ENCODE measurements at places on chromosomes 16 and 17.
A peak's percentile ranks its signal among the peaks of the same experiment; 100 is the strongest.

DNA sequence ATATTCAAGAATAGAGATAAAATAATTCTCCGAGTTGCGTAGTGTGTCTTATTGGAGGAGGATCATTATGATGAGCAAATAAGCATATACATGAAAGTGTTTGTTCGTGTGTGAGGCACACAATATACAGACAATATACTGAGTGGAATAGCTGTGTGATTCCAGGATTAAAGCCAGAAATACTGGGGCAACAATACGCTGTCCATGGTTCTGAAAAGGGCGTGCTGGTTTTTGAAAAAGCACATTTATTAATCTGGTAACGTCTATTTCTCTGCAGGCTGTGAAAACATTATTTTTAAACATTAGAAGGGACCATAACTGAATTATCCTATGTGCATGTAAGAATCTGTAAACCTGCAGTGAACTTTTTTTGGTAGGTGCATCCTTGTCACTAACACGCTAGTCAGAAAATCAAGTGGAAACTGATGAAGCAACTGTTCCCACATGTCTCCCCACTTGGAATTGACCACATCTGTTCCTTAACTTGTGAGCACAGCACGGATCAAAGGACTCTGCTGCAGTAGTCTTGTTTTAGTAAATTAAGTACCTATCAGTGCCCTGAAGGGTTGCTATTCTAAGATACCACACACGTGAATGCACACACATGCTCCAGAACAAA, 346.0 kb downstream of the GRIN2A start:
- peak; percentile 66 for DNase-seq

GRCh38 chr17:81033535-81034167, 1.3 kb upstream of the BAIAP2 start:
- DNase-seq = peak; percentile 68

DNA sequence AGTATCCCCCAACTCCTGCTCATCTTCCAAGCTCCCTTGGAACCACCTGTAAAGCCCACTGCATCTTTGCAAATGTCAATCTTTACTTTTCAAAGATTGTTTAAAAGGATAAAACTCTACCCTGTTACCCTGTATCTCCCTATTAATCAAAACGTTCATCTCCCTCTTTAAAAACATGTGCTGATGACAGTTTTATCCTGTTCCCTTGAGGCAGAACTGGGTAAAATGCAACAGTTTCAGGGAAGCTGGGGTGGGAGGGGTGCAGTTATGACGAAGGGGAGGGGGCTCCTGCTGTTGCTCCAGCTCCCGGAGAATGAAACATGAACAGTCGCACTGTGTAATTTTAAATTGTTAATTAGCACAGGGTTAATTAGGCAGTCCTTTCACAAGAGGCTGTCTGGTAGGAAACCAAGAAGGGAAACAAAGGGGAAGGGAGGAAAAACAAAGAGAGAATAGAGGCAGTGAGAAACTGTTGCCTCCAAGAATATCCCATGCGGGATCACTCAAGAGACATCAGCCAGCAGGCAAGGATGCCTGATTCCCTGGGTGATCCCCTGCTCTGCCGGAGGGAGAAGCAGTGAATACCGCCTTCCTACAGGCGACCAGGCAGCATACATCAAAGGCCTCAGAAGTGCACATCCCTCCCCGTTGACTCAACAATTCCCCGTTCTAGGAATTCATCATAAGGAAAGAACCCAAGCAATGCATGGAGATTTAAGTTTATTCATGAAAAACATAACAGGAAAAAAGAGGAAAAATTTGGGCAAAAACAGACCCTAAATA, 84.2 kb downstream of the ZFHX3 start:
- no peak for DNase-seq

DNA sequence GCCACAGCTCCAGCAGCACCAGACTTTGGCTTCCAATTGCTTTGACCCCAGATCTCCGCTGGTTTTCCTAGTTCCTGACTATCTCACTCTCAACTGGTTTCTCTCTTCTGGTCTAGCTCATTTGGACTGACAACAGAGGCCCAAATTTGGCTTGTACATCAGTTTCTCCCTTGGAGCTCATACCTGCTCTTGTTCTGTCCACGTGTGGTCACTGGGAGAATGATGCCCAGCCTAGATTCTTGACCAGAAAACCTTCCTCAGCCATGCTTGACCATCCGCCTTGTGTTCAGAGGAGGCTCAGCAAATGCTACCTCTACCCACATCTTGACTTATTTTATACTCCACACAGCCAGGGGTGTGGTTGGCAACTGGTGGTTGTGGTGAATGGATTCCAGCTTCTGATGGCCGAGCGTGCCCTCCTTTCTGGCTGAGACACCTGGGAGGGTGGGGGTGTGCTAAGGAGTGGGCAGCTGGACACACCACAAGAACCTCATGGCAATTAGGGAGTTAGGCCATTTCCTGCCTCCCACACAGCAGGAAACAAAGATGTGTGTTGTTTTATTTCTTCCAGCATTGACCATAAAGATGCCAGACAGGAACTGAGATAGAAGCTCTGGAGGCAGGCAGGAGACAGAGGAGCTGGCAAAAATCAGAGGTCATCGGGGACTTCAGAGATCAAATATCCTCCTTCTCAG, 93.8 kb upstream of the FAM20A start:
- no peak for DNase-seq

DNA sequence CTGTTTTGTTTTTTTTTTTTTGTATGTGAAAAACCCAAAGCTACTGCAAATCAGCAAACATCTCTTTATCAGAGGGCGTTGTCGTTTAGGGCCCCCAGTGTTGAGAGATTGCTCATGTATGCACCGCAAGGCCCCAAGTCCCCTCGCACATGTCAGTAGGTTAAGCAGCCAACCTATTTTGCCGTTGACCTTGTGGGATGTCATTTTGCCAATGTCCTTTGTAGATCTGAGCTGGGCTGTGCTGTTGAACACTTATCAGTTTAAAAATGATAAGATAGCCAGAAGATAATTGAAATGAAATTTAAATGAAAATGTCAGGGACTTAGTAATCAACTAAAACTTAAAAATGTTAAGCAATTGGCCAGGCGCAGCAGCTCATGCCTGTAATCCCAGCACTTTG, 26.2 kb downstream of the ARSG start:
- DNase-seq = no peak

GRCh38 chr17:51629232-51629631, 368.9 kb downstream of the UTP18 start:
- no peak for DNase-seq

DNA sequence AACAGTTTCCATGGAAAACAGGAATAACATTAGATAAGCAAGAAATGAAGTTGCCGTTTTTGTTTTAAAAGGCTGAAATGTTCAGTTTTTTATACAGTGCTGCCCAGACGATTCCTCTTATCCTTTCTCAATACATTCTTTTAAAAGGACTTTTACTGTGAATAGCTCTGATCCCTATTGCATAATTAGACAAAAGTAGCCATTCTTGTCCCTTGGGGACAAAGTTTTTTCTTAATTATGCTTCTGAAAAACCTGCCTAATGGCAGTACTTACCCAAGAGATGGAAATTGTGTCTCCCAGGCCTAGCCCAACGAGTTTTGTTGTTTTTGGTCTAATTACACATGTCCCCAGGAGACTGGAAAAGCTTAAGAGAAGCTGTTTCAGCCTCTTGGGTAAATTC, 27.6 kb downstream of the NXPH3 start:
- DNase-seq = no peak

- peak; percentile 60 for DNase-seq
These were observed 3.7 kb downstream of the PFN1 start for GRCh38 chr17:4944554-4945175.

GRCh38 chr17:2253362-2253761, 50.2 kb downstream of the SMG6 start:
- DNase-seq = no peak

DNA sequence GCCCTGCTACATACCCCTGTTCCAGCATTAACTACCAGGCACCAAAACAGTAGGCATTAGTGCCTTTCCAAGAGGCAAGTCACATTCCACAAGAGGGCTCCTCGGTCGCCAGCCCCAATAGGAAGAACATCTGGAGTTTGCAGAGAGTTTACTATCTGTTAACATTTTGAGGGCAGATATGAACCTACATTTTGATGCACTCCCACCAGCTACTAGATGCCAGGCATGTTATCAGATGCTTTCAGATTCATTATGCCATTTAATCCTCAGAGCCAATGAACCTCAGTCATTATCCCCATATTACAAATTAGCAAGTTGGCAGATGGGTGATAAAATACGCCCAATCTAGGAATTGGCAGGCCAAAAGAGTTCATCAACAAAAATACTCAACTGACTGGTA, 4.2 kb upstream of the CMTM2 start:
- no peak for DNase-seq

- DNase-seq = no peak
These were observed 2.6 kb downstream of the ARHGAP17 start for GRCh38 chr16:25012525-25012991.

DNA sequence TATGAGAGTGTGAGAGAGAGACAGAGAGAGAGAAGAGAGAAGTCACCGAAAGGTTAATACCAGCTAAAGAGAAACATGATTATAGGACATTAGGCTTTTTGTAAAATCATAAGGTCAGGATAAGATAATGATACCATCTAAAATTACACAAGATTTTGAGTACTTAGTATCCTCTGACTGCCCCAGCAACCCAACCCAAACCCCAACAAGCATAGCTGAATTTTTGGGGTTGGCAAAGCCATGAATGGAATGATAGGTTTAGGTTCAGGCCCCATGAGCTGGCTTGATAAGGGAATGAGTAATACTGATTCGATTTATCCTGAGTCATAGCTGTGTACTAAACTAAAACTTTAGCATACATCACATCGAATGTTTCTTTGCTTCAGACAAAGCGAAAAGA, 259.5 kb downstream of the IRX3 start:
- DNase-seq = no peak

- no peak for DNase-seq
These were observed 8.2 kb upstream of the PHF12 start for GRCh38 chr17:28959471-28959871.

DNA sequence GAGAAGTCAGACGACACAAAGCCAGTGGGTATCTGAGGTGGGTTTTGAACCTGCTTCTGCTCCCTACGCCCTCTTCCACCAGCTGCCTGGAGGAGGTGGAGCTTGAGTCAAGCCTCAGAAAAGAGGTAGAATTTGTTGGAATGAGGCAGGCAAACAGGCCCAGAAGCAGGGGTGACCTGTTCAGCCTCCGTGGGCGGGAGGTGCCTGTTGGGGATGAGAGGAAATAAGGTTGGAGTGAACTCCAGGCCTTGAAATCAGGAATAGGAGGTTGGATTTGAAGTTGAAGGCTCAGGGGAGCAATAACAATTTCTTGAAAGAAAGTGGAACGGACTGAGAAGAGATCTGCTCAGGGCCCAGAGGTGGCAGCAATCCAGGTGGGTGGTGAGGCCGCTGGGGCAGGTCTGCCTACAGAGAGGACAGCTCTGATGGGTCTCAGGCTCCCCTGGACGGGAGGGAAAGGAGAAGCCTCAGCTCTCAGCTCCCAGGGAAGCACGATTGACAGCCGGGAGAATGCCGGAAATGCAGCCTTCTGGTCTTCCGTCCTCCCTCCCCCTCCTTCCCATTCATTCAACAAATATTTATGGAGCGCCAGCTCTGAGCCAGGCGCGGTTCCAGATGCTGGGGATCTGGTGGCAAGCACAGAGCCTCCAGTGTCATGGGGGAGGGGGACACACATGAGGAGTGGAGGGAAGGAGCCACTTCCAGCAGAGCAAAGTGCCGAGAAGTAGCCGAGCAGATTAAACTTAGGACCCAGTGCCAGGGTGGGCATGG, 61.9 kb upstream of the CIBAR2 start:
- peak; percentile 70 for DNase-seq

DNA sequence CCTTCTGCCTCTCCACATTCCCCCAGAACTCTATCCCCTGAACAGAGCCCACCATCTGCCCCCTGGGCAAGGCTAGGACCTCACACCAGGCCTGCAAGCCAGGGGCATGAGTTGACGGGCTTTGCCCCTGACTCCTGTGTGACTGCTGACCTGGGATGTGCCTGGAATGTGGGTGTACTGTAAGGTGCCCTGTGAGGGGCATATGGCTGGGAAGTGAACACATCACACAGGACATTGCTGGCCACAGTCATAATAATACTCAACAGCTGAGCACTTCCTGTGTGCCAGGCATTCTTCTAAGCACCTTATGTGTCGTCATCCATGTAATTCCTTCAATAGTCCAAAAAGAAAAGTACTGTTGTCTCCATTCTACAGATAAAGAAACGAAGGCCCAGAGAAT, 13.3 kb downstream of the CES4A start:
- no peak for DNase-seq

DNA sequence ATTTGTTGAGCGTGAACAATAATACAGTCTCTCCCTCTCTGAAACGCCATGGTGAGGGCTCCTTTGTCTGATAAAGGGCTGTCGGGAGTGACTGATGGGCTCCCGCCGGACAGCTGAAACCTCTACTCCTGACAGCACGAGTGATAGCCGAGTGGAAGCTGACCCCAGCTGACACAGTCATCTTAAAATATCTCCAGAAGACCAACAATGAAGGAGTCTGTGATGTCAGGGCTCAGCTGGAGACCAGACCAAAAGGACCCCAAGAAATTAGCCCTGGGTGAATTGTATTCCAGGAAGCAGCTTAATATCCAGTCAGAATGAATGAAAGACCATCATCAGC, 22.4 kb downstream of the CCDC182 start:
- DNase-seq = no peak

- DNase-seq = no peak
These were observed 4.4 kb upstream of the KRT37 start for GRCh38 chr17:41428591-41429291.

GRCh38 chr17:48215583-48216139, 108.1 kb downstream of the SNX11 start:
- peak; percentile 87 for DNase-seq

GRCh38 chr17:34703533-34703932, 124.2 kb downstream of the TMEM132E start:
- DNase-seq = peak; percentile 96

DNA sequence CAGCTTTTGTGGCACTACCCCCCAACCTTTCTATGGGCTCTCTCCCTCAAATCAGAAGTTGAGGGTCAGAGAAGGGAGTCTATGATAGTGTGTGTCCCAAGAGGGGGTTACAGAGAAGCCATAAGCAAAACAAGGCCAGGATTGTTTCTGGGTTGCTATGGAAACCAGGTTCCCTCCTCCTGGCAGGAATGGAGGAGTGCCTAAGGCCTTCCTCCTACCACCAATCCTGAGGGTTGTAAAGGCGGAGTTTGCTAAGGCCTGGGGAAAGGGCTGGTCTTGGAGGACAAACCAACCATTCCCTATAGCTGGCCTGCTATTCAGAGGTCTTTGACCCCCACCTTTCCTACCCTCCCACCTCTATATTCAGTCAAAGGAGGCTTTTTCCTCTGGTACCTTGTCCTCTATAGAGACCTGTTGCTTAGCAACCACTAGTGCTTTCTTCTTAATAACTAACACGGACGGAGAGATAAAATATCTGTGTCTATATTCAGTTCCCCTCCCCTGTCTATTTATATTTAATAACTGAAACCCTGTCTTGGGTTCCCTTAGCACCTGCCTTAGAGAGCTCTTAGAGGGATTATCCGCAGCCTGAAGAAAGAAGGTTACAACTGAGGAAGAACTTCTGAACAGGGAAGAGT, 43.4 kb downstream of the NEUROD2 start:
- DNase-seq = peak; percentile 93
